LHCN-M2 (cell line): ENCODE measurements at places on chromosomes 6 and 20. TPM values are rescaled to one million over a fixed set of nuclear protein-coding genes. Genes with fewer than 3 reads are reported as not detected.

SLC17A3 gene
- not detected in 2 replicates for total RNA-seq

LY6G6F gene
- total RNA-seq = not detected in 2 replicates

RIPOR3 gene
- total RNA-seq = 0.13 TPM in 1 of 2 replicates, not detected in the other

LST1 gene
- total RNA-seq = not detected in 2 replicates

CDSN gene
- not detected in 2 replicates for total RNA-seq

NR2E1 gene
- not detected in 2 replicates for total RNA-seq

CFB gene
- 1.1 and 1.4 TPM in 2 replicates for total RNA-seq

MEI4 gene
- not detected in 2 replicates for total RNA-seq

TMEM244 gene
- total RNA-seq = 0.52 and 2.2 TPM in 2 replicates

PAK5 gene
- total RNA-seq = not detected in 2 replicates

WFDC5 gene
- not detected in 2 replicates for total RNA-seq

DNA sequence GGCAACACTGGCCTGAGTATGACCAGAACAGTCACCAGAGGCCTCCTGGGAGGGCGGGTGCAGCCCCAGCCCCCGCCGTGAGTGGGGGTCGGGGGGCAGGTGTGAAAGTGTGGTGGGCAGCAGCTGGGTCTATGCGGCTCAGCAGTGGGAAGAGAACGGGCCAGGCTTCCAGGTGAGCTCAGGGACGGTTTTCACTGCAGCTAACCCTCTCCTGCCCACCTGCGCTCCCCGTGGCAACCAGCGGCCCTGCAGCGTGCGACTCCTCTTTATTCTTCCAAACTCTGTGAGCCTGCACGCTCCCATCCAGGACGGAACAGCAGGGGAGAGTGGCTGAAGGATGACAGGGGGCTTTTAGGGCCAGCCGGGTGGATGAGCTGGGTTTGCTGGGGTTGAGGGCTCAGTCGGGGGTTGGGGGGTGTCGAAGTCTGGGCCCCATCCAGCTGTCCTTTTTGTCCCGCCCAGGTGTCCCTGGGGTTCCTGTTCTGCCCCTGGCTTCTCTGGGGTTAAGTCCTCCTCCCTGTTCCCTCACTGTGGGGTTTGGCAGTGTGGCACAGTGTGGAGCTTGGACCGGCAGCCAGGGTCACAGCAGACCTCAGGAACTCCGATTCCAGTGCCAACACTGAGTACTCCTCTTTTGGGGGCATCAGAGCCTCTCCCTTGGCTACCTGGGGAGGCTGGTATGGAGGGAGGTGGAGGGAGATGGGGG, 859 bp upstream of the BIRC7 start:
- no peak for DNase-seq

- no peak for DNase-seq
Measured at GRCh38 chr6:39669207-39669972, 55.8 kb downstream of the KIF6 start.

- no peak for DNase-seq
Measured at GRCh38 chr6:151021896-151022295, 156.4 kb downstream of the MTHFD1L start.

DNA sequence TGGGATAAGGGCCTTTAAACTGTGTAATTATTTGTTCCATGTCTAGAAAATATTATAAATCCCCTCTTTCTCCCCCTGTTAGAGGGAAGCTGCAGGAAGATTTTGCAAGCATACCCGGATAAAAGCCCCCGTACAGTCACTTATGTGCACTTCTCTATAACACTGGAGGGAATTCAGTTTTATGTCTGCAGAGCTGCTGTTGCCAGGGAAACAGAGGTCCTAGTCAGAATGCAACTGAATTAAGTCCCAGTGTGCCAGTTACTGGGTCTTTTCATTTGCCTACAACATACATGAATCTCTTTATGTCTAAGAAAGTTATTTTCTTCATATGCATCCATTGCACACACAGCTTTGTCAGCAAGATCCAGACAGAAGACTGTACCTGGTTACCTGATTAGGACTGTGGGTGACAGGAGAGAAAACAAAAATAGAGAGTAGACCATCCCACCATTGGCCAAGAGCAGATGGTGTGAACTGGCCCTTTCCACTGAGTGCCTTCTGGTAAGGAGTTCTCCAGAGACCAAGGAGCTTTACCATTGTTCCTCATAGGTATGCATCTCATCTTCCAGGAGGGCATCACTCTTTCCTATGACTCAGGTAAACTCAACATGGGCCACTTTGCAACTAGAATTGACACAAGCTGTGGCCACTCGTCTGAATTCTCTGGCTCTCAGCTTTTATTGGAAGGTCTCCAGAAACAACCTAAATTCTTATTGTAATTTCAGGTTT, 180.8 kb upstream of the PHACTR1 start:
- no peak for DNase-seq

DNA sequence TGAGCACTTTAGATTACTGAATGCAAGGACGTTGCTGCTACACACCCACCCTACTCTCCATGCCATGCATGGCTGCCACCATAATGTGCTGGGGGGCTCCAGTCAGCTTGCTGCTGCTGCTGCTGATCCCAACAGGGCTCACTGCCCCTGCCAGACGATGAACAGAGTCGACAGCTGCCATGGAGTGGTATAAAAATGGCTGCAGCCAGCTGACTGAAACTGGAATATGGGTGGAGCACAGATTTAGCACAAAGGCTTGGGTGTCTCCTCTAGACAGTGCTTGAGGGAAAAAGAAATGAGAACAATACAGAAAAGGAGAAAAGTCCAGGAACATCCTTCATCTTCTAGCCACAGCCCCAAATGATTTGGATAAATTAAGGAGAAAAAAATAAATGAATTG, 150.7 kb downstream of the PDSS2 start:
- DNase-seq = peak; percentile 11

GRCh38 chr6:166861961-166862286, 94.4 kb downstream of the RNASET2 start:
- DNase-seq = no peak

DNA sequence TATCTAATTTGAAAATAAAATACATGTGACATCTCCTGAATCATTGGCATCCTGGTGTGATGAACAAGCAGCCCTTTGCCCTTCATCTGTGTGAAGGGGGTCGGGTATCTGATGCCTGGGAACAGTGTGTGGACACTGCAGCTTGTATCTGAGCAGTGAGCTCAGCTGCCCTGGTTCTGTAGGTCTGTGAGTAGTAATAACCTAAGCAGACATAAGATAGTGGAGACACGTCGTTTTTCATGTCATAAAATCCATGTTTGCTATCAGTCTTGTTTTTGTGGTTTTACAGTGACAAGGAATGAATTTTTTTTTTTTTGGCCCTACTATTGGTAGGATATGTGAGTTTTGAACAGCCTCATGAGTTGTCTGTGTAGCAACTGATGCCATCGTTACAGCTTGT, 133.0 kb downstream of the JARID2 start:
- peak; percentile 29 for DNase-seq

DNA sequence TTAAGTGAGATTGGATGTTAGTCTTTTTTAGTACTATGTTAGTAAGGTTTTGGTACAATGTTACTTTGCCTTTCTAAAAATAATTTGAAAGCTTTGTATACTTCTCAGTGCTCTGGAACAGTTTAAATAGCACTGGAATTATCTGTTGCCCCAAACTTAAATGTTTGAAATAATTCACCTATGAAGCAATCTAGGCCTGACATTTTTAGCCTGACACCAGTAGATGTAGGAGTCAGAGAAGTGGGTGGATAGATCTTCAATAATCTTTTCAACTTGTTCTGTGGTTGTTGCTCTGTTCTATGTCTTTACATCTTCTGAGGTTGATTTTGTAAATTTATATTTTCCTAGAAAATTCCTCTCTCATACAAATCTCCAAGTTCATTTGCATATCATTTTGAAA, 103.1 kb upstream of the ADGRF1 start:
- no peak for DNase-seq

- DNase-seq = no peak
Measured at GRCh38 chr6:78076371-78076770, 423.5 kb downstream of the MEI4 start.

- DNase-seq = no peak
Measured at GRCh38 chr20:48653706-48654051, 174.1 kb downstream of the PREX1 start.

DNA sequence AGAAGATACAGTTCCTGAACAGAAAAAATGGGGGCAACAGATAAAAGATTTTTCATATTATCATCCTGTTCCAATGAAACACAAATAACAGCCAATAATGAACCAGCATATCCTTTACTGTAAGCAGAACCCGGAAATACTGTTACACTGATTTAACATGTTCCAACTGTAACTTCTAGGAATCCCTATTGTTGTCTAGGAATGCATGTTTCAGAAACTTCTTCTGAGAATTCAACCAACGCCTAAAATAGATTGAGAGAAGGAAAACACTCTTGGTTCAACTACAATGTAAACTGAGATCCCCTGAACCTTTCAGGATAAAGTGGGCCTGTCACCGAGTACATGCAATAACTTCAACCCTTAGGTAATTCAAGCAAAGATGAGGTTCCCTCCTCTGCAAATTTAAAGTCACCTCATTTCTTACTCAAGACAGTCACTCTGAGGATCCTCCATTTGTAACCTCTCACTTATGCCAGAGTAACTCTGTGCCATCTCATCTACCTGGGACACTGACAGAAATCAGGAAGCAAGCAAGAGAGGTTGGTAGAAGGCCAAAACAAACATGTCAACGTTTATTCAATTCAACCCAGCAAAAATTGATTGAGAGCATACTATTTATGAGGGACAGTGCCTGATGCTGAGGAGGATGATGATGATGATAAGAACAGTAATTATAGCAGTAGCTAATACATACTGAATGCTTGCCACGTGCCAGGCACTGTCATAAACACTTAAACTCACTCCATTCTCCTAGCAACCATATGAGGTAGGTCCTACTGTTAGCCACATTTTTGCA, 14.1 kb downstream of the UBE3D start:
- no peak for DNase-seq

DNA sequence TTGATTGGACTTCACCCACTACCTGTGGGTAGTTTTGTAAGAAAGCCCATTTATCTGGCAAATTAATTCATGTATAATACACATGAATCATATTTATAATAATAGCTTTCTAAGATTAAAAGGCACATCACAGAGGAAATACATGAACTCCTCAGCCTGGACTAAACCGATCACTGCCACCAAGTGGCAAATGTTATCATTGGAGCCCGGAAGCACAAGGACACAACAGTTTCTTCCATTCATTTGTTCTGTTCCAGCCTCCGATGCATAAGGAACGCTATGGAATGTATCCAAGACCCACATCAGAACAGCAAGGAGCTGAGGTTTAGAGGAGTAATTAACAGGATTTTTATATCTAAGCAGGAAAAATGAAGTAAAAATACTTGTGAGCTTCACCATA, 13.9 kb upstream of the IPCEF1 start:
- peak; percentile 48 for DNase-seq

DNA sequence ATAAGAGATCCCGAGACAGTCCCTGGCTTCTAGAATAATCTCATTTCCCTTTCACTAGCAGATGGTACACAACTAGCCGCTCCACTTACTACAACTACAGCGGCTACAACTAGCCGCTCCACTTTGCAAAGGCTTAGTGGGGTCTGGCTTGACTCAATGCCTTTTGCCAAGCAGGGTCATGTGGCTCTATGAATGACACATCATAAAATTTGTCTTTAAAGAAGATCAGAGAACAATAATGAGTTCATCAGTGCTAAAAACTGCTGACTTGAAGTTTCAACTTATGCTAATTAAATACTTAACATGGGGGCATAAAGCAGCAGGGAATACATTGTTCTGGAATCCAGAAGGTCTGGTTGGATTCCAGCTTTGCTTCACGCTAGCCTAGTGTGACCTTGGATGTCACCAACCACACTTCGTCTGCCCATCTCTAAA, 2.0 kb upstream of the MICAL1 start:
- no peak for DNase-seq

GRCh38 chr6:42390228-42390934, 61.3 kb downstream of the TRERF1 start:
- DNase-seq = no peak

GRCh38 chr6:127452803-127453202, 6.4 kb downstream of the KIAA0408 start:
- DNase-seq = no peak

DNA sequence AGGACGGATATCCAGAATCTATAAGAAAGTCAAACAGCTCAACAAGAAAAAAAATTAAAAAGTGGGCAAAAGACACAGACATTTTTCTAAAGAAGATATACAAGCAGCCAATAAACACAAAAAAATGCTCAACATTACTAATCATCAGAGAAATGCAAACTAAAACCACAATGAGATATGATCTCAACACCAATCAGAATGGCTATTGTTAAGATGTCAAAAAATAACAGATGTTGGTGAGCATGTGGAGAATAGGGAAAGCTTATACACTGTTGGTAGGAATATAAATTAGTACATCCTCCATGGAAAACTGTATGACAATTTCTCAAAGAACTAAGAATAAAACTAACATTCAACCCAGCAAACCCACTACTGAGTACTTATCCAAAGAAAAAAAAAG, 23.3 kb upstream of the OSTM1 start:
- peak; percentile 51 for DNase-seq

DNA sequence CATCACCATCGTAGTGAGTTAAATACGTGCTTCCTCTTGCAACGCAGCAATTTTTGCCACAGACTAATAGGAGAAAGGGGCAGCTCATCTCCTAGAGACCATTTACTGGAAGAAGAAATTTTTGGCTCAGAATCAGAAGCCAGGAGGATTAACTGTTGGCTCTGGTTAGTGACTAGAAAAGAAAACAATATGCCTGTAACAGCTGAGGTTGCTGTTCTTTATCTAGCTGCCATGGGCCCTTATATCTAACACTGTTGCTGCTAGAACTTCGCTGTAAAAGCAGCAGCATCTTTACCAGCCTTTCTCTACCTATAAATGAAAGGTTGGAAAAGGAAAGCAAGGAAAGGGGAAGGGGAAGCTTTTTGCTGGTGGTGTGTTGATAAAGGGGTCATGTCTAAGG, 65.9 kb downstream of the FAM135A start:
- peak; percentile 90 for DNase-seq

GRCh38 chr6:23316131-23316530, 746.8 kb downstream of the HDGFL1 start:
- DNase-seq = peak; percentile 3

GRCh38 chr20:57867181-57867803, 157.5 kb upstream of the PMEPA1 start:
- no peak for DNase-seq

- no peak for DNase-seq
Measured at GRCh38 chr20:34022151-34022838, 28.6 kb downstream of the RALY start.

GRCh38 chr6:134787261-134787877, 162.5 kb downstream of the ALDH8A1 start:
- DNase-seq = peak; percentile 61

DNA sequence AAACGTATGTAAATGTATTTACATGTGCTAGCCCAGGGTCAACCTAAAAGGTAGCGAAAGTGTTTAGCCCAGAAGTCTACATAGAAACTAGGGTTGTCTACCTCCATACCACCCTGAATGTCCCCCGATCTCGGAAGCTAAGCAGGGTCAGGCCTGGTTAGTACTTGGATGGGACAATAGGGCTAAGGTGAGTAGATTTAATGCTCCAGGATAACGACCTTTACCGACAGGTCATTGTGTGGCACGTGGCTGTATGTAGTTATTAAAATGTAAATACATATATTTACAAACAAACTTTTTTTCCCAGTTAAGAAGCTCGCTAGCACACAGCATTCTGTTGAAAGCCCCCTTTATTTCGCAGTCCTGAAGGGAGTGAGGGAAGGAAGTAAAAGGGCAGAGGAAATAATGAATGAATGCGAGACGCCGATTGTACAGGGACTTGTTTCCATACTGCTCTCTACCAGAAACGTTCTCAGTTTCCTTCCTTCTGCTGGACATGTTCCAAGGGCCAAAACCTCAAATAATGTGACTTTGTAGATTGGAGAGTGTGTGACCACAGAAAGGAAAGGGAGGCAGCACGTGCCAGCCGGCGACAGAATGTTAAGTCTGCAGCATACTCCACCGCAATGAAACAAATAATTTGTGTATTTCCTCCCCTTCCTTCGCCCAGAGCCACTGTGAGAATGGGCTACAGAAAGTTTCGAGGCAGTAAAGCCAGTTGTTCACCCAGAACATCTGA, 612 bp downstream of the ADAT2 start:
- DNase-seq = peak; percentile 64
